ENCODE measurements at places on chromosomes 4 and X. TPM values are rescaled to one million over a fixed set of nuclear protein-coding genes. Genes with fewer than 3 reads are reported as not detected.

RRH gene
- 0.22 TPM for total RNA-seq

MND1 gene
- not detected for total RNA-seq

UGDH gene
- total RNA-seq = 40.1 TPM

FAT1 gene
- 78.2 TPM for total RNA-seq

F11 gene
- not detected for total RNA-seq

PPP4R3C gene
- total RNA-seq = not detected

ANKRD50 gene
- total RNA-seq = 23.4 TPM

DUX4 gene
- total RNA-seq = not detected

PLAC1 gene
- total RNA-seq = not detected

NKX3-2 gene
- 0.45 TPM for total RNA-seq

CWH43 gene
- total RNA-seq = 16.0 TPM

ETNPPL gene
- 0.56 TPM for total RNA-seq

FAAH2 gene
- total RNA-seq = 11.4 TPM

CENPI gene
- total RNA-seq = not detected

OTUD6A gene
- total RNA-seq = not detected

VEGFD gene
- 1.8 TPM for total RNA-seq

PLRG1 gene
- total RNA-seq = 69.9 TPM

HAND2 gene
- total RNA-seq = 3.8 TPM

COPS4 gene
- total RNA-seq = 45.8 TPM

ADH7 gene
- total RNA-seq = not detected

UCP1 gene
- total RNA-seq = not detected

HMGB2 gene
- total RNA-seq = 13.3 TPM

NOX1 gene
- not detected for total RNA-seq

QRFPR gene
- total RNA-seq = 0.63 TPM

NAP1L3 gene
- total RNA-seq = 4.3 TPM

MAGEC1 gene
- 0.13 TPM for total RNA-seq

PDE6B gene
- 19.2 TPM for total RNA-seq

IL15 gene
- 25.3 TPM for total RNA-seq

RAB39B gene
- 4.3 TPM for total RNA-seq

CNKSR2 gene
- 7.7 TPM for total RNA-seq

HS6ST2 gene
- 0.78 TPM for total RNA-seq

PRR32 gene
- total RNA-seq = not detected

PAGE4 gene
- total RNA-seq = not detected

IQSEC2 gene
- total RNA-seq = 14.1 TPM
